Globus pallidus (tissue), 1 donor: ENCODE measurements at places on chromosomes 3 and 15.

GRCh38 chr15:41801185-41801584, 26.7 kb upstream of the JMJD7 start:
- DNase-seq: no peak

- DNase-seq: peak; percentile 33
These were observed 107.1 kb downstream of the DGKG start for GRCh38 chr3:186254676-186255650.

GRCh38 chr3:51682079-51682478, 11.0 kb downstream of the TEX264 start:
- DNase-seq: peak; percentile 71

GRCh38 chr3:111768571-111769100, 90.4 kb upstream of the PHLDB2 start:
- no peak for DNase-seq

- peak; percentile 56 for DNase-seq
These were observed 14.4 kb downstream of the ATP13A3 start for GRCh38 chr3:194472290-194472920.

DNA sequence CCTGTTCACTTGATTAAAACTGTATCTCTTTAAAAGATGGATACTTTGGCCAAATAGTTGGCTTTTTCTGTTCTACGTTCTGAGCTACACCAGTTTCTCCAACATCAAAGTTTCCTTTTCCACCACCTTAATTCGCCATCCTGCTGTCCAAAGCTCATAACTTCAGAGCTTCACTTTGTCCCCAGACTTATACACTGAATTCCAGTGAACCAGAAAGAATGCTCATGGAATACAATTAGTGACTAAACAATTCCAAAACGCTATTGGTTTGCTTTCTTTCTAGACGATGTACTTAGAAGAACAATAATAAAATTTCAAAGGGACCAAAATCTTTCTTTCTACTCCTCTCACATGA, 23.2 kb downstream of the GPR15 start:
- DNase-seq: no peak

DNA sequence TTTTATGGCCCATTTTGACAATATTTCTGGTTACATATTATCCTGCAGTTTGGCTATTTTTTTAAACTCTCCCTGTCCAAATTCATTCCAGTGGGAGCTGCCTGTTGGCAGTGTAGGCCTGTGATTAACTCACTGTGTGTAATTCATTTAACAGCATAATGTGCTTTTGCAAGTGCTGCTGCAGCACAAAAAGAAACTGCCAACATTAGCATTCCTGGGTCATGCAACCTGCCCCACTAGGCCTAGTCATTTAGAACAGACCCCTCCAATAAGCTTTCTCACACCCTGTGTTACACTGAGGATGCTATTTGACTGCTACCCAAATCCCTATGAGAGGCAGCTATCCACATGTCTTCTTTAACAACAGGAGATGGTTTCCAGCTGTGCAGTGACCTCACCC, 251.2 kb upstream of the UBE2E2 start:
- no peak for DNase-seq

GRCh38 chr3:19595884-19596283, 338.1 kb downstream of the EFHB start:
- no peak for DNase-seq

DNA sequence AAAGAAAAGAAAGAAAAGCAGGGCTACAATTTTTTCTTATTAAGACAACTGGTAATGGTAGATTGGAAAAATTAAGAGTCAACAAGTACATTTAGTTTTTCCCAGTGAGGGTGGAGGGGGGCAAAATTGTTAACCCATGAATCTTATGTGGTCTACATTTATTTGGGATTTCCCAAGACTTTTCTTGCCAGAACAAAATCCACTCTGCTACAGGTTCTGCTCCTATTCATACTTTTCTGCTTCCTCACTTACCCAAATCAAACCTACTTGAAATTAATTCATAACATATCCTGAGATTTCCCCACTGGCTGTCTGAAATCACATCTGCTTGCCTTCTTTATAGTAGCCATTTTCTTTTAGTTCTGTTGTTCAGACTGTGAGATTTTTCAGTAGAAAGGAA, 41.1 kb downstream of the VGLL3 start:
- no peak for DNase-seq

- no peak for DNase-seq
These were observed 151.9 kb downstream of the CADPS start for GRCh38 chr3:62723166-62723913.

DNA sequence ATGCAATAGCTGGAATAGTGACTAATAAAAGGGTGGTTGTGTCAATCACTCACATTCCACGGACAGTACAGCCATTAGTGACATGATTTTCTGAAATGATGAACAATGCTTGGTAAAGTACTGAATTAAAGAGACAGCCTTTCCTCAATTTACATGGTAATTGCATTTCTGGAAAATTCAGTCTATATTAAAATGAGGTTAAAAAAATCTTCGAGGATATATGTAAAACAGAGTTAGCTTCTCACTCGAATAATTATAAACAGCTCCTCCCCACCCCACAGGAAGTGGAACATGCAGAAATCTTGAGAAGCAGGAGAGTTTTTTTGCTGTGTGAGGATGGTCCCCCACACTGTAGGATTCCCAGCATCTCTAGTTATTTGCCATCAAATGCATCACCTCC, 42.1 kb downstream of the SLC6A11 start:
- DNase-seq: no peak

DNA sequence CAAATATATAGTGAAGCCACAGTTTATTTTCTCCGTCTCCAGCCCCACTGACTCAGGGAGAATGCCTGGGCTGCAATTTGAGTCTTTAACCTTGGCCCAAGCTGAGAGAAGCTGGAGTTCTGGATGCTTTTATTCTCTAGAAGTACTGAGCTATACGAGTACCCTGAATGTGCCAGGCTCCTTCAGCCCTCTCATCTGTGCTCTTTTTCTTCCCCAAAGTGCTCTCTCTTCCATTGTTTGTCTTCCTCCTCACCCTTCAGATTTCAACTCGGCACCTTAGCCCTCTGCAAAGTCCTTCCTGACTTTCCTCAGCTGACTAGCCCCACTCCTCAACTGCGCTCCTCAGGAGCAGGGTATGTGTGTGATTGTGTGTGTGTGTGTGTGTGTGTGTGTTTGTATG, 75.6 kb upstream of the AGBL1 start:
- no peak for DNase-seq

- DNase-seq: no peak
These were observed 702 bp upstream of the GPX1 start for GRCh38 chr3:49358884-49359225.

DNA sequence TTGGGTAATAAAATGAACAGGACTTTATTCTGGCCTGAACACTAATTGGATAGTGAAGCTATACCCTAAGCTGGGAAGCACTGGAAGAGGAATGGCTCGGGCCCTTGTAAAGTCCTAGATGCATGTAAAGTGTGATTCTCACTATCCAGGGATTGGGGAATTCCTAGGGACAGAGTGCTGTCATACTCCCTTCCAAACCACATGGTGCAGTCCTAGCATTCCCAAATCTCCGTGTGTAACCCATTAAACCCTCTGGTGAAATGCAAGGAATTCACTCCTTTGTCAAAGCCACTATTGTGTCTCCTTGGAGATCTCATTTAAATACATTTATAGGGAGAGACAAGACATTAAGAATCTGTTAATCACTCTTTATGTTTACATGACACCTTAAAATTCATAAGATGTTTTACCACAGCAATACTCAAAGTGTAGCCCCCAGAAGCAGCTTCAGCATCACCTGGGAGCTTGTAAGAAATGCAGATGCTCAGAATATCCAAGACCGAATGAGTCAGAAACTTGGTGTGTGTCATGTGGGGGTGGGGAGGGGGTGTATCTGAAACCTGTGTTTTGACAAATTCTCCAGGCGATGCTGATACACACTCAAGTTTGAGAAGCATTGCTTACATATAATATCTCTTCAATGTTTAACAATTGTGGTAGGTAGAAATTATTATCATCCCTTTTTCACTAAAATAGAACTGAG, 121.8 kb upstream of the NPHP3 start:
- no peak for DNase-seq

DNA sequence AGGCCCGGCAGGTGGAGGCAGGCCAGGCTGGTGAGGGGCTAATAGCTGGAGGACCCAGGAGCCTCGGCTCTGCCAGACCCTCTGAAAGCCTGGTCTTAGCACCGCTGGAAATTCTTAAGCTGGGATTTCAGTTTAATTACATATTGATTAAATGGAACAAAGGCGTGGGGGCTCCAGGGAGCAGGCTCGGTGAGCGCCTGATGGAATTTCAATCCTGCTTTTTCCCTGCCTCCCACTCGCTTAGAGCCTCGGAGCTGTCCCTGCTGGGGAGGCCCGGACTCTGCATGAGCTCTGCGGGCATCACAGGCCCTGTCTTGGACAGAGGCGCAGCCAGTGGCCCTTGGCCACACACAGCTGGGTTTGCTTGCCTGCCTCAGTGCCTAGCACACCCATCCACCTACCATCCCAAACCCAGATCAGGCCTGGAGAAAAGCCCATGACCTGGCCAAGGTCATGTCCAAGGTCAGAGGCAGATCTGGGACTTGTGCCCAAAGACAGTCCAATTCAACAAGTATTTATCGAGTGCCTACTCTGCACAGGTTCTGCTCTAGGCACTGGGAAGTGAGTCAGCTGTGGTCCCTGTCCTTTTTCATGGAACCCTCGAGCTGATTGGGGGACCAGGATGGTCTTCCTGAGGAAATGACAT, 40.6 kb downstream of the LINGO1 start:
- no peak for DNase-seq

DNA sequence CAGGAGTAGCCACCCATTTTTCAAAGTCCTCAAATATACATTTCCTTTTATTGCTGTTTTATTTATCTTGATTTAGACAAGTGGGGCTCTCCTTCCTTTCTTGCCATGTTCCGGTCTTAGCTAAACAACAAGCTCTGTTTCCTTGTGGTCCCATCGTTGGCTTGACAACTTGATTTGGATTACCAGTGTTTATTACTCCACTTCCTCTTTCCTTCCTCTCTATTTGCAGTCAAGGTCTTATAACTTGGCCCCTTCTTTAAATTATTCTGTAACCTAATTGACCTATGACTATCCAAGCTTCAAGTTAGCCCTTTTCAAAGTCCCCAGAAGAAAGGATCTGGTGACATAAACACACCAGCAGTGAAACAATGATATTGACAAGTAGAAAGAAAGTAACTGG, 130.6 kb upstream of the STT3B start:
- no peak for DNase-seq

DNA sequence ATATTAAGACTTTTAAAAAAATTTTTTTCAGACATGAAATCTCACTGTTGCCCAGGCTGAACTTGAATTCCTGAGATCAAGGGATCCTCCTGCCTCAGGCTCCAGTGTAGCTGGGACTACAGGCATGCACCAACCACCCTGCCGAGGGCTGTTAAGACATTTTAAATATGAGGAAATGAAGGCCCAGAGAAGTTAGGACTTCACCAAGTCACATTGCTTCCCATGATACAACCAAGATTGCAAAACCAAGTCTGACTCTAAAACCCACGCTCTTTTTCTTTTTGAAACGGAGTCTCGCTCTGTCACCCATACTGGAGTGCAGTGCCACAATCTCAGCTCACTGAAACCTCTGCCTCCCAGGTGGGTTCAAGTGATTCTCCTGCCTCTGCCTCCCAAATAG, 28.0 kb downstream of the PTPN9 start:
- DNase-seq: no peak

DNA sequence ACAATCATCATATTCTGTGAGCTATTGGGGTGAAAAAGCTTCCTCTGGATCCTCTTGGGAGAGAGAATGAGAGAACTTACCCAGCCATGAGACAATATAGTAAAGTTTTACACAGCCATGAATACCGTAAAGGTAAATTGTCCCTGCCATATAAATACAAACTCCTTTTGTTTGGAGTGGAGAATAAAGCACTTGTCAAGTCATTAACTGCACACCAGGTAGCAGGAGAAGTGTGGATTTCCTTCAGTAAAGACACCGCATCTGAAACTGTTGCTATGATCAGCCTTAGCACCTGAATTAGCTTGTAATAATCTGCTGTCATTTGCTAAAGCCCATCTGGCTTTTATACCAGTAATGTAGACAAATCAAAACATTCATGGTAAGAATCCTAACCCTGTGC, 336.6 kb upstream of the SLCO3A1 start:
- no peak for DNase-seq

GRCh38 chr3:113600418-113601182, 68.2 kb downstream of the SIDT1 start:
- peak; percentile 45 for DNase-seq

- DNase-seq: no peak
These were observed 155.2 kb downstream of the RBPMS2 start for GRCh38 chr15:64619880-64620839.

GRCh38 chr3:104582092-104582491, 784.6 kb upstream of the ALCAM start:
- no peak for DNase-seq

GRCh38 chr15:32124726-32125125, 94.4 kb downstream of the CHRNA7 start:
- no peak for DNase-seq

GRCh38 chr15:63051156-63052066, 8.9 kb downstream of the TPM1 start:
- no peak for DNase-seq

GRCh38 chr3:55296030-55296429, 191.1 kb downstream of the WNT5A start:
- no peak for DNase-seq
